H7 (cell line): ENCODE measurements at places on chromosomes 1 and 21.

- DNase-seq, result no peak
Observed at GRCh38 chr1:204172404-204173029, 6.4 kb upstream of the REN start.

DNA sequence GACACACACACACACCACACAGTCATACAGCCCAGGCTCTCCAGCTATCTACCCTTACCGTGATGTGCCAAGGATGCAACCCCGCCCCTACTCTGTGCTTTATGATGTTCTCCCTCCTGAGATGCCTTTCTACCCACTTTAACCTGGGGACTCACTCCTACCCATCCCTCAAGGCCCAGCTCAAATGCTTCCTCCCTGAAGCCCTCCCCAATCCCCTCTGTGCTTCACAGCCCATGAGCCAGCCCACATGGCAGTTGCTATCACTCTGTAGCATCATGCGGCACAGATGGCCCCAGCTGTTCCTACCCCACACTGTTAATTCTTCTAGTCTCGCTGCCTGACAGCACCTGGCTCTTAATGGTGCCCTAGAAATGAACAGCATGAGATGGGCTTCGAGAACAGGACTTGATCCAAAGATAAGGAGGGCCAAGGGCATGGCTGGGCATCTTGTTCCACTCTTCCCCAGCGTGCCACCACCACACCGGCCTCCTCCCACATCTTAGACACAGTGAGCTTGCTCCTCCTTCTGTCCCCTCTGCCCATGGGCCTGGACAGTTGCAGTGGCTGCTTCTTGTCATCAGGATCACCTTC, 109.8 kb downstream of the GLIS1 start:
- no peak for DNase-seq

DNA sequence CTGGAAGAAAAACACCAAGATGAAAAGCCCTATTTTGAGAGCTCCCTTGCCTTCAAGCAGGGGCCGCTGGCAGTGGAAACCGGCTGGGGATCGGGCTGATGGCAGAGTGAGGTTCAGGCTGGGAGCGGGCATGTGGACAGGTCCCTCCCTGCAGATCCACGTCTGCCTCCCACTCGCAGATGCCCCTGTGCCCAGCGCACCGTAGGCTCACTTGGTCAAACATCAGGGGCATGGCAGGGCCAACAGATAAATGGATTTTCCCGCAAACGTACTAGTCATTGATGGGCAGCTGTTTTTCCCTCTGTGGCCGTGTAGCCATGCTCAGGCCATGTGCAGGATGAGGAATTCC, 6.6 kb upstream of the C1orf174 start:
- DNase-seq, result no peak

DNA sequence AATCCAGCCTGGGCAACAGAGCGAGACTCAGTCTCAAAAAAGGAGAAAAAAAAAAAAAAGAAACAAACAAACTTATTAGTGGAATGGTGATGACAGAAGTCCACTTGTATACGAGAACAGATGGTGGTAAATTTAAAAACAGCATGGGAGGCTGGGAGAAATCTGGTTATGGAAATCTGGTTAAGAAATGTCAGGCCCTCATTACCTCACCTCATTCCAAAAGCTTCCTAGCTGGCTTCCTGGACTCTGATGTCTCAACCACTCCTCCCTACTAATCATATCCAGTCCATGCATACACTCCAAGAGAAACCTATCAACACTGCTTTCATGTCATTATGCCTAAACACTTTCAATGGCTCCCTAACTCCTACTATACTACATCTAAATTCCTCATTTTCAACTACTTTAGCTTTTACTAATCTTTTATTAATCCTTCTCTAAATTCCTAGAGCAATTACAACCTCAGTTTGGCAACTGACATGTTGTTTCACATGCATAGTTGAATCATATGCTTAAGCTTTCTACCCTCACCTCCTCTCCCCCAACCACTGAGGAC, 52.9 kb downstream of the FOXJ3 start:
- no peak for DNase-seq

- peak; percentile 49 for DNase-seq
Observed at GRCh38 chr1:228366062-228366865, 40.4 kb downstream of the TRIM11 start.

DNA sequence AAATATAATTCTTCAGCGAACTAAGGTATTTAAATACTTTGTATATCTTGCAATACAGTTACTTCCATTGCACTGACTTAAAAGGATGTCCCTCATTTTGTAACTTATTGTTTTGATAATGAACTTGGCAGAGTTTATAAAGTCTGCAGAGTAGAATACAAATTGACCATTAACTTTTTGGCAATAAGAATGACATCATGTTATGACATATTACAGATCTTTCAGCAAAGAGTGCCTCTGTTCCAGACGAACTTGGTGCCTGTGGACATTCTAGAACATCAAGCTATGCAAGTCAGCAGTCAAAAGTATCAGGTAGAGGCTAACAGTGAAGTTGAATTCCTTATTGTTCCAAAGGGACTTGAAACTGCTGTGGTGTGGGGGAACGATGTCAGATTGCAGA, 32.9 kb downstream of the HENMT1 start:
- DNase-seq, result no peak

DNA sequence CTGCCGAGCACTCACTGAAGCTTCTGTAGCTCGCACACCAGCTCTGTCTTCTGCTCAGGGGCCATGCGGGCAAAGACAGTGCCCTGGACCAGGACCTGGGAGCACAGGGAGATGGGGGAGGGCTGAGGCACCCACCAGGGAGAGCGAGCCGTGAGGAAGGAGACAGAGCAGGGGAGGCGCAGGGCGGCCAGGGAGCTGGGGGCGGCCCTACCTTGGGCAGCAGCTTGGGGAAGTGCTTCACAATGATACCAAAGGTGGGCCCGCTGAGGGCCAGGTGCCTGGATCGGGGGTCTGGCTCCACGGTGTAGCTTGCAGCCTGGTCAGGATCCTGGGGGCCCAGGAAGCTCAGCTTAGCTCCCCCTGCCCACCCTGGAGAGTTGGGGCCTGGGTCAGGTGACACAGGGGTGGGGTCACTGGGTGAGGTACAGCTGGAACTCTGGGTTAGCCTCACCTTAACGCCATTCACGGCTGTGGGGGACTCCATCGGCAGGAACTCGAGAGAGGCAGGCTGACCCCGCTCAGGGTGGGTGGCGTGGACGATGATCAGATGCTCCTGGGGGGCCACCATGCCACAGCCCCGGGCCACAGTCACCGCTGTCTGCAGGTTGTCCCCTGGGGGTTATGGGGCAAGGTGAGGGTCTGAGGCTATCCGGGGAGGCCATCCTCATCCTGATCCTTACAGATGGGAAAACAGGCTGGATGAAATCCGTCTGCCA, 9.4 kb upstream of the MFAP2 start:
- no peak for DNase-seq

DNA sequence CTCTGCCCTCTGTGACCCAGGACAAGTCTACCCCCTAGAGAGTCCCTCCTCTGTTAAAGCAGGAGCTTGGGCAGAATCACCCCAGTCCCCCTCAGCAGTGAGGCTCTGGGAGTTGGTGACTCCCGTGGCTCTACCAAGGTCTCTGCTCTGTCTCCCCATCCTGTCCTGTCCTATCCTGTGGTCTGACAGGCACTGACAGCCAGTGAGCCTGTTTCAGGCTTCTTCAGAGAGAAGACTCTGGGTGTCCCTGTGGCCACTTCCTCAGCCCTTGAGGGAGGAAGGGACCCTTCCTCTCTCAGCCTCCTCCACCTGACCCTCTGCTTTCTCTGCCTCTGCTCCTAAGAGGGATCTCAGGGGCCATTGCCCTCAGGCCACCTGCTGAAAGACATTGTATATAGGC, 148.7 kb downstream of the FCRL5 start:
- no peak for DNase-seq

GRCh38 chr1:244354810-244355278, 96.9 kb downstream of the ADSS2 start:
- DNase-seq, result no peak

GRCh38 chr1:201785291-201785690, 43.7 kb upstream of the IPO9 start:
- DNase-seq, result no peak

DNA sequence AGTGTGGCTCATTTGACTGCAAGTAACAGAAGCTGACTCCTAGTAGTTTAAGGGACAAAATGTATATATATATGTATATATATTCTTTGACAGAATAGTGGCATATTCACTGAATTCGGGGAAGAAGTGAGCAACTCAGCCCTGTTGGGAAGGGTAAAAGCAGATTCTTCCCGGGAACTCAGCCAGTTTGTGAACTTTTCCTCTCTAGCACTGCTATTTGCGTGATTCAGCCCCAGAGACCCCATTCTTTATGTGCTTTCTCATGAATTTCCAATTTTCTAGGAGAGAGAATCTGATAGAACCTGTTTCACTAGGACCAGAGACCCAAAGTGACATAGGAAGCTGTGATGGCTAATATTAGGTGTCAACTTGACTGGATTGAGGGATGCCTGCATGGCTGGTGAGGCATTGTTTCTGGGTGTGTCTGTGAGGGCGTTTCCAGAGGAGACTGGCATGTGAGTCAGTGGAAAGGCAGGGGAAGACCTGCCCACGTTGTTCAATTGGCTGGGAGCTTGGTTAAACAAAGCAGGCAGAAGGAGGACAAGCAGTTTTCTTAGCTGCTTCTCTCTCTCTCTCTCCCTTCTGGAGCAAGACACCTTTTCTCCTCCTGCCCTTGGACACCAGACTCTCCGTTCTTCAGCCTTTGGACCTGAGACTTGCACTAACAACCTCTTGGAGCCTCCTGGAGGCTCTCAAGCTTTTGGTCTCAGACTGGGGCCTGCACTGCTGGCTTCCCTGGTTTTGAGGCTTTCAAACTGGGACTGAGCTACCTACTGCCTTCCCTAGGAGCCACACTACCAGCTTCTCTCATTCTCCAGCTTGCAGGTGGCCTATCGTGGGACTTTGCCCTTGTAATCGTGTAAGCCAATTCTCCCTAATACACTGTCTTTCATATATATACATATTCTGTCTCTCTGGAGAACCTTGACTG, 93.4 kb upstream of the KCNK1 start:
- no peak for DNase-seq

- peak; percentile 68 for DNase-seq
Observed at GRCh38 chr1:237042892-237043576, 1.1 kb downstream of the RYR2 start.

DNA sequence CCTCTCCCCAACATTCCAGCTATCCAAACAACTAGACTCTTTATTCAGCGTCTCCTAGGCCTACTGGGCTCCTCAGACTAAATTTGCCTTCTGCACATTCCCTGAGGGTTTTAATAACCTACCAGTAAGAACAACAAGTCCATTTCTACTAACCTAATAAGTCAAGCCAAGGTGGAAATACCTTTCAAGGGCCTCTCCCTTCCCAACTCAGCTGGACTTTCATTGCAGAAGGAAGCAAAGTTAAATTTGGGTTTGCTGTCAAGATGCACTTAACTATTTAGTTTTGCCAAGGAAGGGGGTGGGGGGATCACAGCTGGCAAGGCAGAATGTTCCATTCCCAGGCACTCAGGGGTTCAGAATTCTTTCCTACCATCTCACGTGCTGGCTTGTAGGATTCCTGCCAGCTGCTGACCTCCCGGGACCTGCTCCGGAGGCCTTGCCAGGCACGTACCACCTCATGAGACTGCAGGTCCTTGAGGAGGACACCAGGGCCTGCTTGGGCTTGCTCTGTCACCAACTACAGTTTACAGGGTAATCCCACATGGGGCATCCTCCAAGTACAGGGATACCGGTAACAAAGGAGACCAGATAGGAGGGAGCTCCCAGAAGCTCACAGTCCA, 29.8 kb downstream of the SLC30A1 start:
- no peak for DNase-seq

GRCh38 chr1:240149484-240150094, 57.9 kb downstream of the FMN2 start:
- DNase-seq, result peak; percentile 25

GRCh38 chr1:22107126-22107525, 35.8 kb downstream of the WNT4 start:
- DNase-seq, result no peak

- no peak for DNase-seq
Observed at GRCh38 chr1:202197653-202198365, 4.2 kb downstream of the LGR6 start.

GRCh38 chr1:38892976-38893375, 11.6 kb upstream of the GJA9 start:
- DNase-seq, result no peak

GRCh38 chr1:247367786-247368422, 36.2 kb upstream of the ZNF496 start:
- DNase-seq, result no peak

GRCh38 chr21:29335720-29336119, 37.0 kb downstream of the BACH1 start:
- no peak for DNase-seq

DNA sequence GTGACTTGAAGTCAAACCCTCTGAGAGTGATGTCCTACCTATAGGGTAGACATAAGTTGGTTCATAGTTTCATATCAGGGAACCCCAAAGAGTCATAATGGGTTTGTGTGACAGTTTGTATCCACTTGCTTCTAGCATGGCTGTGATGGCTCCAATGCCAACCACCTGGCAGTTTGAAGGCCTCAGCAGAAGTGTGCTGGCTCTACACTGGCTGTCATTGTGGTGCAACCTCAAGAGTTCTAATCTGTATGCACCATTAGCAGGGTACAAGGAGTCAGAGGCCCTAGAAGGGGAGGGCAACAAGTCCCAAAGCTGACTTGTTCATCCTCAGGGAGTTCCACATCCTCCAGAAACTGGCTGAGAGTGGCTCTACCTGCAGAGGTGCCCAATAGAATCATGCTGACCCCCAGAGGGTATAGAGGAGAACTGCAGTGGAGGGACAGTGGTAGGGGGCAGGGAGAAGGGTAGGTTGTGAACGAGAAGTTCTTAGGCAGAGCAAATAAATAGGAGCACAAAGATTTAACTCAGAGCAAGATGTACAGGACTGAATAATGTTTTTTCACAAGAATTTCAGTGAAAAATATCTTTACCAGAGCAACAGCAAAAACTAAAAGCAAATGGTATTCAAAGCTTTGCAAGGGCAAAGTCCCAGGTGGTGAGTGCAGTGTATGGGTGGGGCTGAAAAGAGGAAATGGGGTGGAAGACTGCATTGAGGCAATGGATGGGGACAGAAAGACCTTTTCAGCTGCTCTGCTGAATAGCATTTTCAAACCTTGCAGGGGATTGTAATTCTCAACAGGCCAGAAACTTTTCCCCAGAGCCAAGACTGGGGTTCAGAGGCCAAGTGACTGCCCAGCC, 3.2 kb downstream of the FCRL2 start:
- DNase-seq, result peak; percentile 70

GRCh38 chr21:15023776-15024175, 41.0 kb downstream of the NRIP1 start:
- no peak for DNase-seq

DNA sequence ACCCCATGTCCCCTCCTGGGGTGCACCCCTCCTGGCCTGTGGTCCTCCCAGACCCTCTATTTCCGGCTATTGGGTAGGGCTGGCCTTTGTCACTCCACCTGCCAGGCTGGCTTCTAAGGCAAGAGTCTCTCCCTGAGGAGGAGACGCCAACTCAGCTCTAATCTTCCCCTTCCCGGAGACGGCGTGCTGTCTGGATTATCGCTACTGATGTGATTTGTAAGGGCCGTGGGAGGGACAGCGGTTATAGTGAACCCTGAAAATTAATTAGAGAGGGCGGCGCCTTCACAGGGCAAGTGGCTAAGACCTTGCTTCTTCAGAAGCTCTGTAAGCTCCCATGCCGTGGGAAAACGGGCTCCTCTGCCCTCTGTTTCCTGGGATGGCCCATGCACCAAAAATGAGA, 207.0 kb upstream of the VAMP3 start:
- no peak for DNase-seq

GRCh38 chr1:4972761-4973320, 318.4 kb downstream of the AJAP1 start:
- no peak for DNase-seq
